ENCODE measurements at places on chromosomes 16 and 17.

DNA sequence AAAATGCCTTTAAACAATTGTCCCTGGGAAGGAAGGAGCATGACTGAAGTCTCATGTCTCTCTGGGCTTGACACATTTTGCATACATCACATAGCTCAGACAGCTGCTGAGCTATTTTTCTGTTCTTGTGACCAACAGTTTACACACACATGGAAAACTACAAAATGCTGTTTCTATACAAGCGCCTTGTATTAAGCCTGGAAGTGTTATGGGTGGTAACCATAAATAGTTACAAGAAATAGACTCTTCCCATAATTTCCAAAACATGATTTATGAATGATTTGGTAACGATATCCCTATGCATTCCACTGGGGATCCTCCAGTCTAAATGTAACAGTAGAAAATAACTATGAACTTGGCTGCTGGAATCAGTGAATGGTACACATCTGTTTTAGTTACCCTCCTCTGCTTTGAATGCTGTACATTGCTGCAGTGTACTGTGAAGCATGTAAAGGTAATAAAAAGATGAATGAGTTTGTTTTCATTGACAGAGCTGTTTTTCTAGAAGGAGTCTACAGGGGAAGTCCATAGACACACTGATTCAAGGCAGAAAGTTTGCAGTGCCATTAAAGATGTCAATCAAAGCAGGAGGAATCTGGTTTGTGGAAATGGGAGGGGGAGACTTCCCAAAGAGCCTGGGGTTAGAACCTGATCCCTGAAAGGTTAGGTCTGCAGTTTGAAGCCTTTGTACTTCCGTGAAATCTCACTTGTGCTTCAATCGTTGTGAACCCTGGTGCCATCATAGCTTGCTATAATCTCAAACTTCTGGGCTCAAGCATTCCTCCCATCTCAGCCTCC, 5.0 kb downstream of the ACSF2 start:
- DNase-seq: no peak

DNA sequence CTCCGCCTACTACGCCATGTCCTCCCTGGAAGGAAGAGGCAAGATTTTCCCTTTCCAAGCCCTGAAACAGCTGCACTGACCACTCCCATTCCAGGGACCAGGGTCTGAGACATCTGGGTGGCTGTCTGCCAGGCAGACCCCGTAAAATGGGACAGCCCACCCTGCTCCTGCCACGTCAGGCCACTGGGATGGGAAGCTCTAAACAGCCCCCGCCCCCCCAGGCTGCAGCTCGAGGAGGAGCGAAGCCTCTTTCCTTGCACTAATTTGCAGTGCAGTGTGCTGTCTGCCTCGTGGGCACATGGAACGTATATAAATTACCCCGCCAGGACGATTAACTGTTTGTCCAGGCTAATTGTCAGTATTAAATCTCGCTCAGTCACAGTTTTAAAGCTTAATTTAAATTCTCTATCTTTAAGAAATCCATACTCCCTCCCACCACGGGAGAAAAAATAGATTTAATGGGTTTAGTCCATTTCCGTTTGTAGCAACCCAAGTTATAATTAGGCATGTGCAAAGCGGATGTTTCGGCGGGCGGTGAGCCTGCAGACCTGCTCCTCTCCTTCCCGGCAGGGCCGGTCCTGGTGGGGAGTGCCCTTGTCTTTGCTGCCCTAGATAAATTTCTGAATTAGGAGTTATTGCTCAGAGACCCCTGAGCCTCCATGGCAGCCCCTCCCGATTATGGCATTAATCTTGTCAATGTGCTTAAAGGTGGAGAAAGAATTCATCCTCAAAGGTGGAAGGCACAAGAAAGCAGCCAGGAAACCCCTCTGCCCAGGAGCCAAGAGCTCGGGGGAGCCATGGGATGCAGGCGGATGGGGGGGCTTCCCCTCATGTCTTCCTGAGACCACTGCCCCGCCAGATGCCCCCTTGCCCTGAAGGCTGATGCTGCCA, 268.0 kb upstream of the TNRC6C start:
- DNase-seq: peak; percentile 32

- DNase-seq: peak; percentile 78
Observed at GRCh38 chr17:45584092-45585036, 93.8 kb upstream of the PLEKHM1 start.

- no peak for DNase-seq
Observed at GRCh38 chr17:33924104-33924503, 331.0 kb upstream of the CCL2 start.

DNA sequence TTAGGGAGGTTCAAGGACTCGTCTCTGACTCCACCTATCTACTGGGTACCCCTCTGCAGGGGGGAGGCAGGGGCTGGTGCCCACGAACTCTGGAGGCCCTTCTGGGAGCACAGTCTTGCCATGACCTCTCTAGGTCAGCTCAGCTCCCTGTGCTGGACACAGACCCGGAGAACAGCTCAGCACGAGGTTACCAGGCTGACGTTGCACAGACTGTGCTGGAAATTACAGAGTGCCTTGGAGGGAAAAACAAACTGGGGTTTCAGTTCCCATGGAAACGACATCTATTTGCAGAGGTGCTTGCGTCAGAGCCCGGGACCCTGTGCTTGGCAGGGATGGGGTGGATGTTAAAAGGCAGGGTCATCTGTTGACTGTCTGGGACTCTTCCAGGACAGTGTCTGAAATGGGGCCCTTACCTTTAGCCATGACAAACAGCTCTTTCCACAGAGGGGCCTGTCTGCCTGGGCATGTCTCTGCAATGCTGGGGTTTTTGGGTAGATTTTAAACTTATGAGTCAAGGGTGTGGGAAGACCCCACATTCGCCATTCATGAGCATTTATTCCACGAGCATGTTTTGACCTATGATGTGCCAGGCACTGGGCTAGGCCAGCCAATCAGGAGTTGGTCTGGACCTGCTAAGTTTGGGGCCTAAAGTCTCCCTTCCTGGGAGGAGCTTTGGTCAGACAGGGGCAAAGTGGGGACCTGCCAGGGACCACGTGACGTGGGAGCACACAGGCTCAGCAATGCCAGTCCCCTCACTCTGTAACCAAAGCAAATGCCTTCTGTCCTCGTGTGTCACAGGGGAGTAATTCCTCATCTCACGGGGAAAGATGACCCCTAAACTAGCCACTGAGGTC, 22.5 kb downstream of the CCR7 start:
- peak; percentile 96 for DNase-seq

- DNase-seq: no peak
Observed at GRCh38 chr17:1834380-1835149, 4.8 kb downstream of the RPA1 start.

DNA sequence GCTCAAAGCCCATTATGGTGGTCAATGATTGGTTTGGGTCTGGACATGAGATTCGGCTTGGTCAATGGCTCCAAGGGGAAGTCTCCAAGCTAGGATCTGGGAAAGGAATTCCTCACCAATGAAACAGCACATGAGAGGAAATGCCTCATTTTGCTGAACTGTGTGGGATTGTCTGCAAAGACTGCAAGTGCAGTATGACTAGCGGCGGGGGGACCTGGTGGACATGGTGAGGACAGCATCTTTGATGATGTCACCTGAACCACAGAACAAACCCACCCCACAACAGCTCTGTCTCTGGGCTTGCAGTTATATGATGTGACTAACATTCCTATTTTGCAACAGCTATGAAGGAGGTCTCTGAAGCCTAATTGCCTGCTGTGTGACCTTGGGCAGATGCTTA, 50.6 kb upstream of the NKD1 start:
- peak; percentile 85 for DNase-seq

DNA sequence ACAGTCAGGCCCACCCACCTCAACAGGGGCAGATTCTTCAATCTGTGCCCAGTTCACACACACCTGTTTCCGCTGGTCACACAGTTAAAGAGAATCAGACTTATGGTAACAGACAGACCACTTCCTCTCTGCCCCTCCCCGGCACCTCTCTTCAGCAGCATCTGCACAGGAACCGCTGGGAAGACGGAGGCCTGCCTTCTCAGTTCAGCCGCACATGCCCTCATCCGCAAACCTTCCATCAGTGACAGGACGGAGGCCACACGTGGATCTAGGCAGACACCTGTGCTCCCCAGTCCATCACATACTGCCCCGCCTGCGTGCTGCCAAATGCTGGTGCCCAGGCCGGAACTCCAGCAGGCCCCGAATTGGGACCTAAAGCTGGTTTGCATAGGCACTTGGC, 10.3 kb downstream of the PHB1 start:
- no peak for DNase-seq

DNA sequence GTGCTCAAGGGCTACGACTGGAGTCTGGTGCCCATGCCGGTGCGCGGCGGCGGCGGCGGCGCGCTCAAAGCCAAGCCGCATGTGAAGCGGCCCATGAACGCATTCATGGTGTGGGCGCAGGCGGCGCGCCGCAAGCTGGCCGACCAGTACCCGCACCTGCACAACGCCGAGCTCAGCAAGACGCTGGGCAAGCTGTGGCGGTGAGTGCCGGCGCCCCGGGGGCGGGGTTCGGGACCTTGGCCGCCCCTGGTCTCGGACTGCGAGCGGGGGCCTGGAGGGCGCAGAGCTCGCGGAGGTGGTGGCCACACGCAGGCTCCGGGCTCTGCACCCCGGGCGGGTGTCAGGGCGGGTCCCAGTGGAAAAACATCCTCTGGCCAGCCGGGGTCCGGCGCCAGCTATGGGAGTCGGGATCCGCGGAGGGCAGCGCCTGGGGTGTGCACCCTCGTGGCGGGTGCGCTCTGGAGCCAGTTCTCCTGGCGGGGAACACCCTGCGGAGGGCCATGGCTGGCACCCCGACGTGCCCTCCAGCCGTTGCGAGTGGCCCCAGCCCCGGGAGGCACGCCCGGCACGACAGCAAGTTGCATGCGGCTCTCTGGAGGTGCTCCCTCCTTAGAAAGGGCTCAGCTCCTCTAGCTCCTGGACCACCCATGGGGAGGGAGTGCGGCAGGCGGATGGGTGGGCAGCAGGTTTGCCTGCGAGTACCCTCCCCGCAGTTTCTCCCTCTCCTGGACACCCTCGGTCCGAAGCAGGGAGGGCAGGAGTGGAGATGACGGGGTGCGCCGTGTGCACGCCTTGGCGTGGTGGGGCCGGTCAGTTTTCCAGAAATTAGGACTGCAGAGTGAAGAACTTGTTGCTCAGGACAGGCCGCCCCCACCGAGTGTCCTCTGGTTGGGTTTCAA, 824 bp downstream of the SOX8 start:
- no peak for DNase-seq

DNA sequence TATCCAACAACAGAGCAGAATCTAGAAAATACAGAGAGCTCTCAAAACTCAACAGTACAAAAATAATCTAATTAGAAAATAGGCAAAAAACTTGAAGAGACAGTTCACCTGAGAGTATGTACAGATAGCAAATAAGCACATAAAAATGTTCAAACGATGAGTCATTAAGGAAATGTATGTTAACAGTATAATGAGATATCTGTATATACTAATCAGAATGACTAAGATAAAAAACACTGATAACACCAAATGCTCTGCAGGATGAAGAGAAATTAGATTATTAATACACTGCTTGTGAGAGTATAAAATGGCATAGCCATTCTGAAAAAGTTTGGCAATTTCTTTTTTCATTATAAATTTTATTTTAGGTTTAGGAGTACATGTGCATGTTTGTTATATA, 1307.6 kb upstream of the GOT2 start:
- no peak for DNase-seq

- peak; percentile 77 for DNase-seq
Observed at GRCh38 chr17:39231591-39232551, 6.1 kb upstream of the STAC2 start.

GRCh38 chr16:4179020-4179419, 62.8 kb upstream of the ADCY9 start:
- peak; percentile 86 for DNase-seq

DNA sequence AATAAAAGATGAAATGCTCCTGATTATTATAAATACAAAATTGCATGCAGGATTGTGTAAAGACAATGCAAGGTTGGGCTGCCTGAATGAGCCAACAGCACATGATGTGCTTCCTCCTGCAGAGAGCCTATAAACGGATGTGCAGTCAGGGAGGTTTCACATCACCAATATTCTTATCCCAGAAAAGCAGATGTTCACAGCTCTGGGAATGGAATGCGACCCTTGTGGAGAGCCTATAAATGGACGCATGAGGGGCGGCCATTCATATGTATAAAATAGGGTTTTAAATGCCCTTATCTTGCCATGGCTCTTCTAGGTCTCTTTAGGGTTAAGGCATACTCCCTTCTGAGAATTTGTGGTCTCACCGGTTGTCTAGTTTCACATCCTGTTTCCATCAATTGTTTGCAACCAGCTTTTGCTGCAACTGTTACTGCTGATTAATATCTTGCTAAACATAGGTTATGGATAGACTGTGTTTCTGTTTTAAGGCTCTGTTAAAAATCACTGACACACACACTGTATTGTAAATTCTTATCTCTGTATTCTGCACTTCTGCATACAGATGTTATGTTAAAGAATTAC, 31.9 kb downstream of the SLFN11 start:
- no peak for DNase-seq

DNA sequence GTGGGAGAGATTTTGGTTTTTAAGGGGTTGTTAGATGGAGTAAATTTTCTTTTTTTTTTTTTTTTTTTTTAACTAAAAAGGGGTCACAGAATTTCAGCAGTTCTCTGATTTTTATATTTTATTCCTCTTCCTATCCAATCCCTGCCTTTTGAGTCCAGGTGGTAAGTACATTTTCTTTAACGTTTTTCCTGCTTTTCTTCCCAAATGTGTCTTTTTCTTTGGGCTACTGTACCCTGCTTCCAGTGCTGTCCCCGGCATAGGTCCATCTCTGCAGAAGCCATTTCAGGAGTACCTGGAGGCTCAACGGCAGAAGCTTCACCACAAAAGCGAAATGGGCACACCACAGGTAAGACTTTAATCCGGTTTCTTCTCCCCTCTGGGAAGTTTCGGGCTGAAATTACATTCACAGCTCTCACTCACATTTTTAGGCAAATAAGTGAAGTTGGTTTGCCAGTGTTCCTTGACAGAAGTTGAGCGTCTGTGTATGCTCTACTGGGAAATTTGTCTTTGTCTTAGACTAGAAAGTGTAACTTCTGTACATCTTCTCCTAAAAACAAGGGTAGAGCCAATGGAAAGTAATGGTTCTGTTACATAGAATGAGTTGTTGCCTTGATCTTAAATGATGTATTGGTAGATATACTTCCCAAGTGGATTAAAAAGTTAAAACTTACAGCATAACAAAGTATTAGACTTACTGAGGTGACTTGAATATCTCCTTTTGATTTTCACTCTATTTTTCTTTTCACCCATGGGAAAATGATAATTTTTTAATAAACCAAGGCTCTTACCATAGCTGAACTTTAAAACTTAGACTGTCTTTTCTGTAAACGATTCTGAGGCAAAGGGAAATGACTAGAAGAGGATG, 54.5 kb downstream of the TUBD1 start:
- DNase-seq: peak; percentile 52

DNA sequence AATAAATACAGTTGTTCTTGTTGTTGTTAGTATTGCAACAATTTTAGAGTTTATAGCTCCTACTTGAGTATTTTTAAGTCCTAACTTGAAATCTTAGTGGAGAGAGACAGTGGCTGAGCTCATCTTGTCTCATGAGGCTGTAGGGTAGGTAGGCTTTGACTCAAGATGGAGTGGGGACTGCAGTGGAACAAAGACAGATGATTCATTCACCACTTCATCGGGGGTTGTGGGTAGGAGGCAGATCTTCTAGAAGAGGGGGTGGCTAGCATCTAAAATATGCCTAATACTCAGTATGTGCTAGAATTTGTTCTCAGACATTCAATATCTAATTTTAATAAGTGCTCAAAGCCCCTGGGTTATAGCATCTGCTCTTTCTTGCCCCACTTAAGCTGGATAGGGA, 13.1 kb upstream of the MMD start:
- DNase-seq: peak; percentile 41
